ENCODE measurements at places on chromosomes 5 and 9.

GRCh38 chr5:140575309-140575708, 10.7 kb downstream of the SLC35A4 start:
- DNase-seq = peak; percentile 30

GRCh38 chr5:60014331-60014730, 120.8 kb upstream of the PDE4D start:
- no peak for DNase-seq

- no peak for DNase-seq
Observed at GRCh38 chr5:121038438-121038837, 574.3 kb downstream of the PRR16 start.

DNA sequence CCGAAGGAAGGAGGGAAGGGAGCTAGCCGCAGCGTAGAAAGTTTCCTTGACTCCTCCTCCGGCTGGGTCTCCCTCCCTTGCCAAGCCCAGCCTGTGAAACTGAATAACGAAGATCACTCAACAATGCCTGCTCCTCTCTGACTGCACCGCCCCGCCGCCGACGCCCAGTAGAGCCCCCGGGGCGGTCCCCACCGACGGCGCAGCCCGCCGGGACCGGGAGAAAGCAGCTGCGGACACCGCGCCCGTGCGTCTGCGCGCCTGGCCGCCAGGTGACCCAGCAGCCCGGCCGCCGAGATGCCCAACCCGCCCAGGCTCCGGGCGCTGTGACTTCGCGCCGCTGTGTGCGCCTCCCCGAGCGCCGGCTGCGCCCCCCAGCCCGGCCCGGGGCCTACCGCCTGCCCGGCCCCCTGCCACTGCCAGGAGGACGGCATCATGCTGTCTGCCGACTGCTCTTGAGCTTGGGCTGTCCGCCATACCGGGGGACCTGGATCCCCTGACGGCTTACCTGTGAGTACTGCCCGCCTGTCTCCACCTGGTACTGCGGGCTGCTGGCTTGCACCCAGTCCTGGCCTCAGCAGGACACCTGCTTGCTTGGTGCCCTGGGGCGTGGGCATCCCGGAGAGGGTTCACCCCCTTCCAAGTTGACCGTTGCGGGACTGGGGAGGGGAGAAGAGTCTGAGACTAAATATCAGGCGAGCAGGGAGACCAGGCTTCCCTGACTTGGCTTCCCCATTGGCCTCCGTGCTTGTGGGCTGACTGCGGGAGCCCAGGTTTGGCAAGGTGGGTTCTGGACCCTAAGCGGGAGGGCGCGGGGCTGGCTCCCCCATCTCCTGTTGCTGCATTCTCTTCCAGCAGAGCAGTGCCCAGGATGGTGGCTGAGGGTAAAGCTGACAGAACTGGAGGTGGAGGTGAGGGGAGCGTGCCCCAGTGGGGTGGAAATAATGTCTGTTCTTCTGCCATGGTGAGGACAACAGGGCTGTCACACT, 26.2 kb upstream of the SPTLC1 start:
- no peak for DNase-seq

- DNase-seq = no peak
Observed at GRCh38 chr9:114035845-114036801, 42.0 kb downstream of the AMBP start.

- no peak for DNase-seq
Observed at GRCh38 chr9:108150736-108151586, 661.4 kb upstream of the KLF4 start.
